NCI-H187 treated with DMSO at 0.1 percent for 48 hours (cell line): ENCODE measurements at places on chromosomes 5 and 9.
A peak's percentile ranks its signal among the peaks of the same experiment; 100 is the strongest.

DNA sequence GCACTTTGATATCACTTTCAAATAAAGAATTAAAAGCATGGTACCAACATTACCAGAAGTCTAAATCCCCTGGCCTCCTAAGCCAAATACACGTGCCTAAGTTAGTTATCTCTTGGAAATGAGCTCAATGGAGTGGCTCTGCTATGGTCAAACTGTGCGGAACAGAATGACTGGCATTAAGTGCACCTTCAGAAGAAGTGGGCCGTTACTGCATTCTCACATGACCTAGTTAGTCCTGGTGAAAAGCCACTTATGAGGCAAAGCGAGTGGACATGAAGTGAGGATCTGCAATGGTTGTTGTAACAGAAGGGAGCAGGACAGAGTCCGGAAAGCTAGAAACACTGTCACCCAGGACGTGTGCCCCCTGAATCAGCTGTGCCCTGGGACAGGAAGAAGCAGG, 633.1 kb downstream of the IRX1 start:
- DNase-seq: peak; percentile 46

- no peak for DNase-seq
Measured at GRCh38 chr5:113343343-113343742, 91.4 kb downstream of the TSSK1B start.

DNA sequence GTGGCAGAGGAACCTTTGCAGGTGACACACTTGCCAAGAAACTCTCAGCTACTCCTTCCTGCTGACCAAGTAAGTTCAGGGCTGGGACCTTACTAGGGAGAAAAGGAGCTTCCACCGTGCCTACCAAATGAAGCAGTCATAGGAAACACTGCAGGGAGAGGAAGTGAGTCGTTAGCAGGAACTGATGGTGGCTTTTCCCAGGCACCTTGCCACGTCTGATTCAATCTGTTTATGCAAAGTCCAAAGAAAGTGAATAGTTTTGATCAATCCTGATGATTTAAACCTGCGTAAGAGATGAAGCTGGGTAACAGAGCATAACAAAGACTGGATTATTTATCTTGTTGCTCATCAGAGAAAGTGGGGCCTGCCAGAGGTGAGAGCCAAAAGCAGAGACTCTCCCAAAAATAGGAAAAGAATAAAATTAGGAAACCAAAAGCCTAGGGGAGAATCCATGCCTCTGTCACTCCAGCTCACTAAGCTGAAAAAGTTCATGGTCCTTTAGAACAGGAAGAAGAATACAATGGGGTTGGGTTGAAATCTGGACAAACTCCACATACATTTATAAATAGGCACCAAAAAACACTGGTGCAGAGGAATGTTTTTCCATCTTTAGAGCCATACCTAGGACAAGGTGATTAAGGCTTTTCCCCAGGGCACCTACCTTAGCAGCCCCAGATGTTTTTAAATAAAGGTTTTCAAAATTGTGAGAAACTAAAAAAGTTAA, 9.3 kb upstream of the PFDN1 start:
- DNase-seq: no peak

DNA sequence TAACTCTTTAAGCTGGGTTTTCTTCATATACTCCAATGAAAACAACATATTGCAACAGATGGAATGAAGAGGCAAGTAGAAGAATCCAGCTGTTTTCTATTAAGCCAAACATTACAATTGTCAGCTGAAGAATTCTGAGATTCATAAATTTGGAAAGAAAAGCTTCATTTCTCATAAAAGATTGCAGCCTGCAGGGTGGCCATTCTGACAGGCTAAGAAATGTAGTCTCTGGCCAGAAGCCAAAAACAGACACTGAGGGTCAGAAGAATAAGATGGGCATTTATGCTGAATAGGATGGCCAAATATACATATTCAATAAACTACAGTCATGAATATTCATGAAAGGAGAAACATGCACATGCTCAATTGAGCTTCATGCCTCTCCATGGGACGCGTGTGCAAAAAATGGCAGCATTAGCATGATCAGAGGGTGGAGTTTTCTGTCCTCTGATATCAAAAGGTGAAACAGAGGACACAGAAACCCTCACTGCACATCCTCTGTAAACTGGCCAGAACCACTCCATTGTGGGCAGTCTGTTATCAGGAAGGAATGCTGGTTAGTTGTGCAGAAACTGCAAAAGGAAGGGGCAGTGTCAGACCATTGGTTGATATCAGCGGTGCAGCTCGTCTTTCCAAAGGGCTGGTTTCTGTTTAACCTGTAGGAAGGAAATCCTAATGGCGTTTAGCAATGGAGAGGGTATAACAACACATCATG, 50.2 kb downstream of the FXN start:
- DNase-seq: no peak

GRCh38 chr9:87609002-87609401, 111.3 kb downstream of the DAPK1 start:
- no peak for DNase-seq

- no peak for DNase-seq
Measured at GRCh38 chr5:160929360-160929759, 77.3 kb upstream of the ATP10B start.

GRCh38 chr5:82397741-82398320, 119.7 kb upstream of the RPS23 start:
- no peak for DNase-seq
